ENCODE measurements at places on chromosomes 12 and 14. TPM values are rescaled to one million over a fixed set of nuclear protein-coding genes. Genes with fewer than 3 reads are reported as not detected.

The PAH gene
- total RNA-seq: not detected

The ADAMTS20 gene
- not detected for total RNA-seq

- no peak overlapping the region for H3K4me3 ChIP-seq
- H3K4me1 ChIP-seq: peaks cover 4% of the 10 kb centered on the region
- DNase-seq: no peak
Observed at GRCh38 chr12:53424626-53425514, 1.2 kb downstream of the AMHR2 start.

The EIF2S3B gene
- total RNA-seq: 0.79 TPM

GRCh38 chr12:50636505-50636904 is 127.4 kb upstream of the ATF1 start:
- H3K27me3 ChIP-seq: no peaks in the 10 kb centered on the region
- H3K4me1 ChIP-seq: peaks cover 28% of the 10 kb centered on the region
- DNase-seq: no peak
- peaks cover 3% of the 10 kb centered on the region for H3K36me3 ChIP-seq

GRCh38 chr12:95185854-95186253 is 31.4 kb downstream of the FGD6 start:
- no peak for DNase-seq
- no peak overlapping the region for H3K4me3 ChIP-seq
- peaks cover 2% of the 10 kb centered on the region for H3K27me3 ChIP-seq
- H3K36me3 ChIP-seq: no peaks in the 10 kb centered on the region

The ATXN3 gene
- 41.8 TPM for total RNA-seq

The PSME1 gene
- total RNA-seq: 443 TPM

GRCh38 chr14:105850853-105851581 is 324.6 kb downstream of the TMEM121 start:
- no peaks in the 10 kb centered on the region for H3K27me3 ChIP-seq
- peaks cover 4% of the 10 kb centered on the region for H3K4me1 ChIP-seq
- peaks cover 3% of the 10 kb centered on the region for H3K36me3 ChIP-seq
- no peak overlapping the region for H3K27ac ChIP-seq
- no peak overlapping the region for H3K4me3 ChIP-seq
- peak; percentile 23 for DNase-seq

The DCD gene
- not detected for total RNA-seq

- peaks cover 51% of the 10 kb centered on the region for H3K36me3 ChIP-seq
- no peaks in the 10 kb centered on the region for H3K27me3 ChIP-seq
- peak overlapping the region; percentile 100 for H3K27ac ChIP-seq
- H3K4me1 ChIP-seq: peaks cover 37% of the 10 kb centered on the region
Observed at GRCh38 chr12:112977641-112978040, 678 bp upstream of the OAS2 start.

The PTPRR gene
- total RNA-seq: not detected

GRCh38 chr14:21822109-21822508 is 148.5 kb upstream of the OR4E1 start:
- H3K36me3 ChIP-seq: no peaks in the 10 kb centered on the region
- peaks cover 20% of the 10 kb centered on the region for H3K27me3 ChIP-seq
- H3K27ac ChIP-seq: no peak overlapping the region
- peaks cover 3% of the 10 kb centered on the region for H3K4me1 ChIP-seq

GRCh38 chr12:6980740-6981139 is 10.0 kb downstream of the EMG1 start:
- H3K4me3 ChIP-seq: no peak overlapping the region
- no peaks in the 10 kb centered on the region for H3K27me3 ChIP-seq
- peaks cover 7% of the 10 kb centered on the region for H3K36me3 ChIP-seq
- peaks cover 2% of the 10 kb centered on the region for H3K4me1 ChIP-seq

- H3K4me3 ChIP-seq: no peak overlapping the region
- no peak for DNase-seq
- no peaks in the 10 kb centered on the region for H3K36me3 ChIP-seq
- H3K4me1 ChIP-seq: no peaks in the 10 kb centered on the region
- H3K27me3 ChIP-seq: peaks cover 53% of the 10 kb centered on the region
Observed at GRCh38 chr12:117359029-117359845, 2.2 kb downstream of the NOS1 start.

GRCh38 chr14:71430678-71431376 is 501.4 kb upstream of the RGS6 start:
- H3K4me3 ChIP-seq: no peak overlapping the region
- DNase-seq: no peak
- H3K27ac ChIP-seq: no peak overlapping the region
- no peaks in the 10 kb centered on the region for H3K27me3 ChIP-seq
- H3K4me1 ChIP-seq: peaks cover 17% of the 10 kb centered on the region

All from activated naive CD8-positive, alpha-beta T cell treated with anti-CD3 and anti-CD28 coated beads, Interleukin-2, amount 10 ng/mL, durations not matched to agents 7 days and 5 days (primary cell).